ENCODE measurements at places on chromosomes 4 and X.

- DNase-seq: no peak
Measured at GRCh38 chrX:110216027-110216426, 101.9 kb downstream of the AMMECR1 start.

DNA sequence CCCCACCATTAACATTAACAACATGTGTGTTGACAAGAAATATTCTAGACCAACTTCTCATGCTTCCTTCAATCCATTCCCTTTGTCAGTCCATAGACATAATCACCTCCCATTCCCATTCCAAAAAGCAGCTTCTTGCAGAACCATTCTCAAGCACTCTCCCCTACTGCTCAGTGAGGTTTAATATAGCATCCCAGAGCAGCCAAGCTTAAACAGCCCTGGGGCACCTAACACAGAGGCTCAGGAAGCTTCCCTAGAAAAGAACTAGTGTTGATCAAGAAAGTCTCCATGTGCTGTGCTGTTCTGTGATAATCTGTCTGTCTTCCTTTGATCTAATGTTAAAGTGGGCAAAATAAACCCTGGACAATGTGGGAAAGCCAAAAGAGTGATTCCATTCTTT lies 174.2 kb upstream of the NOCT start:
- DNase-seq: no peak

DNA sequence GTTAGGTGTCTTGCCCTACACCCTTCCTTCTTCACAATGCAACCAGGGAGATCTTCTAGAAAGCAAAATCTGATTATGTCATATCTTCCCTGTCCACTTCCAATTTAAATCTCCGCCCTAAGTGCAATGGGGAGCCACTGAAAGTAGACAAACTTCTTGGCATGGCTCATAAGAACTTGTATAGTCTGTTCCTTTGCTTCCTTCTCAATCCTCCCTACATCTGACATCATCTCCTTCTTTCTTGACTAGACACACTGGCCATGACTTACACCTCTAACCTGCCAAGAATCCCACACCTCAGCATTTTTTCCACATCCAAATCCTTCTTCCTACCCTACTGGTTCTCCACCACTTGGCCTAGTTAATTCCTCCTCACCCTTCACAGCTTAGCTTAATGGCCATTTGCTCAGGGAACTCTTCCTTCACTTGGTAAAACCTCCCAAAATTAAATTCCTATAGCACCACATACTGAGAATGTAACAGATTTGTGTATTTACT lies 55.1 kb downstream of the NCAPG start:
- no peak for DNase-seq

DNA sequence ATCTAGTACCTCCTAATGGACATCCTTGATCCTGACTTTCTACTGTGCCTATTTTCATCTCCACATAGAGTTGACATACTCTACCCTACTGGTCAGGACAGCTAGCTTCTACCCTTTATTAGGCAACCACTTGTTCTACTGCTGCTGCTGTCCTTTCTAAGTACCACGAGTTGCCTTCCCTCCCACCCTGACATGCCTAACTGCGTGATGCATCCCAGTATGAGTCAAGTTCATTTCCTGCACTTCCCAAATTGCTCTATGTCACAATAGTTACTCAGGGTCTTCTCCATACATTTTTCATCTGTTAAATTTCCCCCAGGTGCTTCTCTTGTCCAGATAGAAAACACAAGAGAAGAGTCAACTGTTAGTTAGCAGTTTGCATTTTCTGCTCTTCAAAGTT lies 133.4 kb downstream of the TBC1D19 start:
- peak; percentile 33 for DNase-seq

- no peak for DNase-seq
Measured at GRCh38 chr4:78100060-78100459, 42.9 kb downstream of the FRAS1 start.

GRCh38 chr4:179709961-179710624 lies 2267.9 kb upstream of the AGA start:
- DNase-seq: no peak

DNA sequence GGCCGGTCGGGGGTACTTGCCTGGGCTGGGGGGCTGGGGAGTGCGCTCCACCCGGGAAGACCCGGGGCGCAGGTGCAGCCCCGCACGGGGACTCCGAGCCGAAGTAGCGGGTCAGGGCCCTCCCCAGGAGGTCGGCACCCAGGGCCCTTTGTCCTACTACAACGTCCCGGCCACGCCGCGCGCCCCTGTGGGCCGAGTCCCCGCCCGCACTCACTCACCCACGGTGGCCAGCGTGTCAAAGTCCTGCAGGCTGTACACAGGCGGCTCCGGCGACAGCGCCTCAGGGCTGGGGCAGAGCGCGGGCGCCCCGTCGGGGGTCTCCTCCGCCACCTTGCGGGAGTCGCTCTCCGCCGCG lies 602 bp downstream of the PRKX start:
- no peak for DNase-seq

- DNase-seq: no peak
Measured at GRCh38 chr4:182969651-182970279, 52.6 kb upstream of the DCTD start.

DNA sequence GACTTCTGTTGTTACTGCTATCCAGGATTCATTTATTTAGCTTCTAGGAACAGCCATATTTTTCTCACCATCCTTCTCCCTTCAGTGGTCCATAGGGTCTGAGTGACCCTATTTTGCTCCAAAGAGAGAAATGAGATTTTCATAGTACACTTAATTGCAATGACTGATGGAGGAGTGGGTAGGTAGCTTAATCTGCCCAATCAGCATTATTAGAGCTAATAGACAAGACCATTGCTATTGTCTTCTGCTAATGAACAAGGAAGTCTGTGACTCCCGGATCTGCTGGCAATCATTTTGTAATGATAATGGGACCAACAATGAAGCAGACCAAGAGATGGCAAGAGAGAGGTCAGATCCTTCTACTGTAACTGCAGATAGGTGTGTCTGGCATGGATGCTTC lies 271.4 kb upstream of the SLC7A11 start:
- DNase-seq: no peak

GRCh38 chr4:71697031-71697430 lies 86.8 kb downstream of the GC start:
- DNase-seq: no peak

DNA sequence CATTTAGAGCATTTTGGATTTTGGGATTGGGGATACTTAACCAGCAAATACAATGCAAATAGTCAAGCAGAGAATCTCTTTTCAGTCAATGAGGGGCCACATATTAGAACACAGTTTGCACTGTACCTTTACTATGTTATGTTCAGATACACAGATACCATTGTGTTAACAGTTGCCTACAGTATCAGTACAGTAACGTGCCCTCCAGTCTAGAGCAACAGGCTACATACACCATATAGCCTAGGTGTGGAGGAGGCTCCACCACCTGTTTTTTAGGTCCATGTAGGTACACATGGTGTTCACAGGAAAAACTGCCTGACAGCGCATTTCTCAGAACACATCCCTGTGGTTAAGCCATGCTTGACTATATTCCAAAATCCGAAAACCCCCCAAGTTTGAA lies 9.1 kb downstream of the GRPEL1 start:
- DNase-seq: no peak

DNA sequence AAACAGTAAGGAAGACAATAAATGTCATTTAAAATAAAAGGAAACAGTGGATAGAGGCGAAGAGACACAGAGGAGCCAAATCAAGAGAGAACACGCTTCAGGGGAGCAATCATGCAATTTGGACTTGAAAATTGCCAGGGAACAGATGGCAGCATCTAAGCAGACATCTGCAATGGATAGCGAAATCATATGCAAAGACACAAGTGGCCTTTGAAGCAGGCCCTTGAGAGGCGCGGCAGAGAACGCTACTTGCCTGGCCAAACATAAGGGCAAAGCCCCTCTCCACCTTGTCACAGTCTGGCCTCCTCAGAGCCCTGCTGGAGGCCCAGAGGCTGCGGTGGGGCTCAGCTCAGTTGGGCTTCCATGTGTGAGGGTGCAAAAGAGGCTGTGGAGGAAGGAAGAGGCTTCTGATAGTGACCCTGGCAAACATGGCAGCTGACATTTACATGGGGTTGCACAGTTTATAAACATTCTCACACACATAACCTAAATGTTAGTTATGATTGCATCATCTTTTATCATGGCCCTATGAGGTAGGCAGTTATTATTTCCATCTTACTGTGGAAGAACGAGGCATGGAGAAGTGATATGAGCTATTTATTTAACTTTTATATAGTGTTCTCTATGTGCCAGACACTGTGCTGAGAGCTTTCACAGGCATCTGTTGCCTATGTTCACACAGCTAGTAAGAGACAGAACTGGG lies 18.3 kb downstream of the ADGRG4 start:
- DNase-seq: no peak

- DNase-seq: no peak
Measured at GRCh38 chrX:68432648-68433047, 647 bp downstream of the OPHN1 start.

DNA sequence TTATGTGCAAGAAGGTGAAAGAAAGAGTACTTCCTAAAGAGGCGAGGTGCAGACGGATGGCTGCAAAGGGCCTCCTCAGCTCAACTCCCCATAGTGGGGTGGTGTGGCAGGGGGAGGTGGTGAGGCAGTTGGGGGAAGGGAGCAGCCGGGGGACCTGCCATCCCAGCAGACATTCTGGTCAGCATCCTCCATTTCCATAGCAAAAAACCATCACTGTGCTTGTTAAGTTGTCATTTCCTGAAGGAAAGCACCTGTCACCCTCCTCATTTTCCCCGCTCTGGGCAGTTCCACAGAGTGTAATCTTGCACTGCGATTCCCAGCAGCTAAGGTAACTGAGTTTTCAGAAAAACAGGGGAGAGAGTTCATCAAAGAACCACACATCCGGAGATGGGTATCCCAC lies 51.5 kb downstream of the TSPAN5 start:
- no peak for DNase-seq

DNA sequence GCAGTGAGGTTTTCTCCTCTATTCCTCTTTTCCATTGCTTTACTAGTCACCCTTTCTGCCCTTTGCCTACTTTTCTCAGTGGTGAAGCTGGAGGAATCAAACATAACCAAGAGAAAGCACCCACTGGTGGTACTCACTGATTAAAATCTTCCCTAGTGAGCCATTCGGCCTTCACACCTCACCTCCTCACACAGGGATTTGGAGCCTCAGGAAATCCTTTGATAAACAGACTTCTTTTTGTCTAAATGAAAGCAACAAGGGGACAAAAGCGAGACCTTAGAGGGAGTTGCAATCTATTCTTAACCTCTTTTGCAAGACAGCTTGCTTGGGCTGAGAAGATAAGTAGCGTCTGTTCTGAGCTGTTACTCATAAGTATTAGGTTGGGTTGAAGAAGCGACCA lies 572.6 kb downstream of the ZNF674 start:
- DNase-seq: no peak

DNA sequence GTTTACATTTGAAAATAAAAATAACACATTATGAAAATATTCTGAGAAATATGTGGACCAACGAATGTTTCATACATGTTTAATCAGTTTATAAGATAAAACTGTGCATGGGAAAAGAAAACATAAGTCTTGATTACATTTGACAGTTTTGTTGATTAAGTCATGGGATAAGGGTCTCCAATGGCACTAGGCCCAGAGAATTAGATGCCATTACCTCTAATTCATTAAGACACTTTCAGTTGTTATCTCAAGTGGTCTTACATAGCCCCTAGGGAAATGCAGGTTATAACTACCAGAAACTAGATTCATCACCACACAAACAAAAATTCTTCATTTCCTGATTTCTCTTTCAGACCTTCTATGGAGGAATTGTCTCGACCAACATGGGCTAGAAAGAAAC lies 300.8 kb downstream of the PCDH7 start:
- DNase-seq: no peak

- DNase-seq: no peak
Measured at GRCh38 chr4:167359711-167360110, 125.4 kb upstream of the SPOCK3 start.

- no peak for DNase-seq
Measured at GRCh38 chrX:46959101-46959500, 46.9 kb downstream of the JADE3 start.

DNA sequence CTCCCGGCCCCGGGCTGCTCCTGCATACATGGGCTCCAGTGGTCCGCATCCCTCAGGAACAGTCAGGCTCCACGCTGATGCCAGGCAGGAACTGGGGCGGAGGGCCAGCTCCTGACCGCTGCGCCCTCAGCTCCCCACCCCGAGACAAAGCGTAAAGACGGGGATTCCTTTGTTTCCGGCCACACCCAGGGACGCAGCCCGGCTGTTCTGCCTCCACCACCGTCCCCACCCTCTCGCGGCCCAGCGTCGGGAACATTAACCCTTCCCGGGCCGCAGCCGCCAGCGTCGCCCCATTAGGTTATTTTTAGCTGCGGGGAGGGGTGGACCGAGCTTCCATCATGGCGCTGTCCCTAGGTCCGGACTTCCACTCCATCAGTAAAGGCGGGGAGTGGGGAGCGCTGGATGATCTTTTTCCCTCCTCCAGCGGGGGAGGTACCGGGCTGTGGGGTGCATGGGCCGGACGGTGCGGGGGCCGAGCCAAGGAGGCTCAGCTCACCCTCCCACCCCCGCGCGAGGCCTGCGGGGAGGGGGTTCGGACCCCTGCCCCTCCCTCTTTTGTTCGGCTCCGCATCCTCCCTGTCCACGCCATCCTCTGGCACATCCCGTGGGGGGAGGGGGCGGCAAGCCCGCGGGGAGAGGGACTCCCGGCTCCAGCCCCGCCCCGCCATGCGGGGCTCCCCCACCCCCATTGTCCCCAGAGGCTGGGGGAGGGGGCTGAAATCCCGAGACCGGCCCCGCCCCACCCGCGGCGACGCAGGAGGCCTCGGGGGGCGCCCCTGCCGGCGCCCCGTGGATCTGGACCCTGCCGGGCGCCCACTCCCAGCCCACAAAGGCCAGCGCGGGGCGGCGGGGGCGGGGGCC lies 5.3 kb downstream of the CRMP1 start:
- DNase-seq: no peak

- DNase-seq: no peak
Measured at GRCh38 chr4:184309241-184310170, 91.8 kb upstream of the ENPP6 start.

- DNase-seq: no peak
Measured at GRCh38 chrX:141341341-141341740, 99.0 kb upstream of the SPANXC start.

- DNase-seq: no peak
Measured at GRCh38 chr4:8353912-8354453, 84.4 kb downstream of the HTRA3 start.

DNA sequence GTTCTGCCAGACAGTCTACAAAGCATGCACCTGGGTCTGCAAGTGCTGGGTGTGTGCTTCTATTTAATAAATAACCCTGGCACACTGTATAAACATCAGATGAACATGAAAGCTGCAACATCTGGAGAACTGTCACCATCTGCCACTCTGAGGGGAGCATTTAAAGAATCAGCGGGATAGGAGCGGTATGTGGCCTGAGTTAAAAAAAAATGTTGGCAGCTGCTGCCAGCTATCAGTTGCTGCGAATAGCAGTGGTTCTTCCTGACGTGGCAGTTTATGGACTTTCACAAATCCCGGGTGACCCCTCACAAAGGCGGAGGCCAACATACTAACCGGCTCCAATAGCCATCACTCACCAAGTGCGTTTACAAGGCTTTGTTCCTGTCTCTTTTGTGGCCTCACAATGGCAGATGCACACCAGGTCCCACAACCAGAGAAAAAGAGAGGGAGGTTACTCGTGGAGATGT lies 95.1 kb downstream of the RASL11B start:
- peak; percentile 48 for DNase-seq

Data from HFF-Myc (cell line).